NCI-H510A treated with DMSO at 0.1 percent for 48 hours (cell line): ENCODE measurements at places on chromosomes 7 and 10.

DNA sequence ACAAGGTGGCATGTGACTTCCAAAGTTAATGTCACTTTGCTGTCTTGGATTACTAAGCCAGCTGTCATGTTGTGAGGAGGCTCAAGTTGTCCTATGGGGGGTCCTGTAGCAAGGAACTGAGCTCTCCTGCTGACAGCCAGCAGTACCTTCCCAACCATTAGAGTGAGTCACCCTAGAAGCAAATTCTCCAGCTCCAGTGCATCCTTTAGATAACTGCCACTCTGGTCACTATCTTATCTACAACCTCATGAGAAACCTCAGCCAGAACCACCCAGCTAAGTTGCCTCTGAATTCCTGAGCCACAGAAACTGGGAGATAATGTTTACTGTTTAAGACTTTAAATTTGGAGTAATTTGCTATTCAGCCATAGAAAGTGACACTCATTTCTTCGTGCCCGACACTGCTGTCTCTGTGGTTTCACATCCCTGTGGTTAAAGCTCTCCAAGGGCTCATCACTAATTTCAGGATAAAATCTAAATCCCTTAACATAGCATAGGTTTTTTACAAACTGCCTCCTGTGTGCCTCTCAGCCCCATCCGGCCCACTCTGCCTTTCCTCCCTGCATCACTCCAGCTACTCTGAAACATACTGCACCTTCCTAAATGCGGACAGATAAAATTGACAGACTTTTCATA, 83.5 kb downstream of the PRR15 start:
- no peak for DNase-seq

DNA sequence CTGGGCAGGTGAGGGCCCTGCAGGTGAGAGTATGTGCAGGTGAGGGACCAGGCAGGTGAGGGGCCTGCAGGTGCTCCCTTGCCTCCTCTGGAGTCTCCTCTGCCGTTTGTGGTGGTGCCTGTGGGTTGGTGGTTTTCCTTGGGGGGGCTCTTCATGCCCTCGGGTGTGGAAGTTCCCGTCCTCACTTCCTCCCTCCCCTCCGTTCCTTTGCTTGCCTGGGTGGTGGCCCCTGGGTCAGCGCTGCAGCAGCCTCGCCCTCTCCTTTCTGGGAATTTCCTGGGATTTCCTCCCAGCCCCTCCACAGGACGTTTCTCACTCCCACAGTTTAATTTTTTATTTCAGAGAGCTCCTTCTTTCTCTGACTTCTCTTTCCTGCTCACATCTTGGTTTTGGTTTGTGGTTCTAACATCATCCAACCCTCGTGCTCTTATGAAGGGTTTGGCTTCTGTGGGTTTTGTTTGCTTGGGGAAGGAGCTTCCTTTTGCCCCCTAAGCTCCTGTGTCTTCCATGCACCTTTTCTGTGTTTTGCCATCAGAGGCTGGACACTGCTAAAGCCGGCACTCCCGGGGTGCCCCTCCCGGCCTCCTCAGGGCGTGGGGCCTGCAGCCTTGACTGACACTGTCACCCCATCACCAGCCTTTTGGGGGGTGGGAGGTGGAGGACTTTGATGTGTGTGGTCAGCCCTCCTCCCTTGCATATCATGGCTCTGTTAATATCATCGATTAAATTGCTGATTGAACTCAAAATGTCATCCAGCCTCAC, 29.2 kb upstream of the ADGRA1 start:
- DNase-seq = no peak

DNA sequence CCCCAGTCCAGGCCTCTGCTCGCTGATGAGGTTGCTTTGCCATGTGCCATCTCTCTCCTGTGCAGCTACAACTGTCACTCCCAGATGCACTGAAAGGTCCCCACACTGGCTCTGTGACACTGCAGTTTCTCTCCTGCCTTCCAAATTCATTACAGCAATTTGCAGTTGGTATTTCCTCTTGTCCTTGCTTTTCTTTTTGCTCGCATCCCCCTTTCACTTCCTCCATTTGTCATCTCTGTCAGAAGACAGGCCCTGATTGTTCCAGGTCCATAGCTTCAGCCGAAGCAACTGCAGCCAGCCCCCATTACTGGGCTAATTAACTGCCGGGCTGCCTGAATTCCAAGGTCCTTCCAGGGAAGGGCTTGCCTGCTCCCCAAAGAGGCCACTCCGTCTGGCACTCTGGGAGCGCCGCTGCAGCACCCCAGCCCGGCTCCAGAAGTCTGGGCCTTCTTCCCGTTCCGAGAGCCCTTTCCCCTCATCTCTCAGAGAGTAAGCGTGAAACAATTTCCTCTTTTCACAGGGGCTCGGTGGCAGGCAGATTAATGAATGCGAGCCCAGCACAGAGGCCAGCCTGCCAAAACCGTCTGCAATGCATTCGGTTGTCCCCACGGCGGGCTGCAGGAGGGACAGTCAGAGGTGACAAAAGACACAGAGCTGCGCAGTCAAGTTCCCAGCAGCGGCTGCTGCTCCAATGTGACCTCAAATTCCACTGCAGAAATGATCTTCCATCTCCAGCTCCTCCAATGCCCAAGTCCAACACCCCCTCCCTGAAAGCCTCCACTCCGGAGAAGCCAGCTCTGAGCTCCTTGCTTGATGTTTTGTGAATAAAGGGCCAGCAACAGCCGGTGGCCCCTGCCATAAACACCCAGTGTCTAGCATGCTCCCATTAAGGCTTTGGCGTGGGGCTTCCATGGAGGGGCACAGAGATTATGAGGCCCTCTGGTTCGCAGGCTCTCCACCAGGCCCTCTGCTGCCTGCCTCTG, 279.4 kb upstream of the HABP2 start:
- no peak for DNase-seq

GRCh38 chr10:26938578-26938977, 77.8 kb upstream of the ABI1 start:
- no peak for DNase-seq

GRCh38 chr7:18458830-18459229, 36.7 kb upstream of the HDAC9 start:
- DNase-seq = no peak

- no peak for DNase-seq
These were observed 132.4 kb upstream of the FOXK1 start for GRCh38 chr7:4549681-4550080.

- peak; percentile 69 for DNase-seq
These were observed 91.8 kb downstream of the SPAG6 start for GRCh38 chr10:22436893-22437619.

DNA sequence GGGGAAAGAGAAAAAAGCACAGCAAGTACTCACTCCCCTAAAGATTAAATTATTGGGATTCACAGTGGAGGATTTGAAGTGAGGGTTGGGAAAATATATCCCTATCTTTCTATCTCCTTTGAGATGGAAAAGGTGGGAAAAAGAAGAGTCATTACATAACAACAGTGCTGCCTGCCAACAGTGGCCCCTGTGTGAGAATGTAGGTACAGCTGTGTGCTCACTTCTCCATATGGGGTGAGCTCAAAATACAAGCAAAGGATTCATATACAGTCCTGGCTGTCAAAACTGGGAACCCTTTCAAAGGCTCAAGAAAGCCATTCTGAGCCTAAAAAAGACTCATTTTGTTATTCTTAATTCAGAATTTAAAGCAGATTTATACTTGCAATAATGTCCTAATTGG, 458.5 kb downstream of the GPAM start:
- no peak for DNase-seq

- peak; percentile 93 for DNase-seq
These were observed 73.6 kb downstream of the SNX10 start for GRCh38 chr7:26365077-26365900.

- DNase-seq = no peak
These were observed 21.4 kb upstream of the TPST1 start for GRCh38 chr7:66183700-66184099.

DNA sequence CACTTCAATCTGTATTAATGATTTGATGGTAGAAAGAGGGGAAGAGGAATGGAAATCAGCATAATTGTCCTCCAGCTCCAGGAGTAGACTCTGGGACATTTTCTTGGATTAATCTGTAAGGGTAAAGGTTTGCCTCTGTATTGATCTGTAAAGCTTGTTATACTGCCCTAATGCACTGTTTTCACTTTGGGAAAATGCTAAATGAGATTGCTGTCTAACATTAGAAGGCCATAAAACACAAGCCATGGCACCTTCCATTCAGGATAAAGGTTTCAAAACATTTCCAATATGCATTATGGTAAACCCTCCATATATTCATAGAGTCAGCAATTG, 222.8 kb upstream of the PLXNA4 start:
- no peak for DNase-seq

DNA sequence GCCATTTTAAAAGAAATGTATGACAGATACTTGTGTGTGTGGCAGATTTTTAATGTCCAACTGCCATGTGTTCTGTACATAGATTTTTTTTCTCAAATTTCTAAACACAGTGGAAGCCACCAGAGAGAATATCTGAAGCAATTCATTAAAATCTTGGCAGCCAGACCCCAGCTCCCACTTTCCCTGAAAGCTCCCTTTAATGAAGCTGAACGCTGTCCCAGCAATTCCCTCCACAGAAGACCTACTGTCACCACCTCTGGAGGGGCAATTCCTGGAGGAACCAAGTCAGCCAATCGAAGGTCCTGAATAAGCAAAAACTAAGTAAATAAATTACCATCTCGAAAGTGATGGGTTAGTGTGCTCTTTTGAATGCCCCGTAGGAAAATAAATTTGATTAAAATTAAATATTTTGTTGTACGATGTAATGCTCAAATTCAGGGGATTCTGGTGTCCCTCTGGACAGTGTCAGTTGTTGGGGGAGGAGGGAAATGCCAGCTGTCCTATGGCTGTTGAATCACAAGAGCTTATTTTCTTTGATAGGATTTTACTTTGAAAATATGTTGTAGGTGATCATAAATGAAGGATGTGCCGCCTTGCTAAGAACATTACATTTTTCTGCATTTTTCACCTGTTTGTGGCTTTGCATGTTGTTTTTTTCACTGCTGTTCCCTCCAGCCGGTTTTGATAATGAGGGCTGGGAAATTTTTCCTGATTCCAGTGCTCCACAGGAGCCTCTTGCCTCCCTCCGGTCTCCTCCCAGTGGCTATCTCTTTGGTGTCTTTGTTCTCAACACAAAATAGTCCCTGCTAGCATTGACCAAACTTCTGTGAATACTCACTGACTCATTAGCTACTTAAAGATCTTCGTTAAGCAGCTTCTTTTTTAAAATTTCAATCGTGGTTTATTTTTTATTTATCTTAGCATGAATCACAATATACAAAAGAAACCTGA, 9.2 kb upstream of the GSAP start:
- no peak for DNase-seq

DNA sequence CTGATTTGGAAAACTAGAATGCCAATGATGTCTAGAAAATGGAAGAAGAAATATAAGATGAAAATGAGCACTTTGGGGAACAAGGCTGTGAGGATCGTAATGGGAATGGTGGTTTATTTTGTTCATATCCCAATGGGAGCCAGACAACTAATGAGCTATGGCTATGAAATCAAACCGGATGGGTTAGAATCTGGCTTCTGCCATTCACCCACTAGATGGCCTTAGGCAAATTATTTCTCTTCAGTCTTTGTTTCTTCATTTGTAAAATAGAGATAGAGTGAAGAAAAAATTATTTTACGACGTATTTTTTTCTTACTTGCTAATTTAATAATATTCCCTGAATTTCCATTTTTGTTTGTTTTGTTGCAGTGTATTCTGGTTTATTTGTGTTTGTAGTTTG, 572.1 kb upstream of the IGFBP3 start:
- no peak for DNase-seq

- no peak for DNase-seq
These were observed 171.3 kb downstream of the TPST1 start for GRCh38 chr7:66376264-66376945.

DNA sequence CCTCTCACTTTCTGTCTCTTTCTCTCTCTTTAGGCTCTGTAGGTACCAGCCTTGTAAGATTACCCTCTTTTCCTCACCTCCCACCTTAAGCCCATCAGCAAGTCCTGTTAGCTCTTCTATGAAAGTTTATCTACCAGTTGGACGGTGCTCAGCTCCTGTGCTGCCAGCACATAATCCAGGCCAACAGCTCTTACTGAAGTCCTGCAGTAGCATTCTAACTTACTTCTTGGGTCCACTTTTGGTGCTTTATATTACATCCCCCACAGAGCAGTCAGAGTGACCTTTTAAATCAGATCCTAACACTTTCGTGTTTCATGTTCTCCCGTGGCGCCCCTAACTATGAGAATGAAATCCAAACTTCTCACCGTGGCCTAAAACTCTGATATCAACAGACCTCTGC, 38.9 kb upstream of the ITGA8 start:
- no peak for DNase-seq

DNA sequence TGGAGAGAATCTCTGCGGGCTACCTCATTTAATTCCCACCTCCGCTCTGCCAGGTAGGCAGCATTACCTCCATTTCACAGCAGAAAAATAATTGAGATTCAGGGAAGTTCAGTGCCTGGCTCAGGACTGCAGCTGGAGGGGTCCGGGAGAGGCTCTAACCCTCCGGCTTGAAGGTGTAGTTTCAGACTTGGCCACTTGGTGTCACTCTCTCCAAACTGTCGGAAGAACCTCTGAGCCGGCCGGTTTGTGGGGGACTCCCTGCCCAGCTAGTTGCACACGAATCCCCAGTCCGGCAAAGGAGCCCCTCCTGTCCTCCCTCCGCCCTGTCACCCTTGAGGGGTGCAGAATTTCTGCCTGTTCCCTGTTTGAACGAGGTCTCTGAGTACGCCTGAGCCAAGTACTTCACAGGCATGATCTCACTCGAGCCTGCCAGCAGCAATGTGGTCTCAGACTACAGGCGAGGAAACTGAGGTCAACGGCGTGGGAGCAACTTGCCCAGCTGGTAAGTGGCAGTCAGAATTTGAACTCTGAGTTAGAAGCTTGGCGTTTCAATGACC, 144.7 kb upstream of the ZNF716 start:
- no peak for DNase-seq

GRCh38 chr10:93745408-93746065, 12.2 kb upstream of the LGI1 start:
- DNase-seq = peak; percentile 15

GRCh38 chr7:25310896-25311295, 82.6 kb upstream of the NPVF start:
- no peak for DNase-seq

GRCh38 chr7:35596061-35596460, 98.9 kb downstream of the HERPUD2 start:
- no peak for DNase-seq

DNA sequence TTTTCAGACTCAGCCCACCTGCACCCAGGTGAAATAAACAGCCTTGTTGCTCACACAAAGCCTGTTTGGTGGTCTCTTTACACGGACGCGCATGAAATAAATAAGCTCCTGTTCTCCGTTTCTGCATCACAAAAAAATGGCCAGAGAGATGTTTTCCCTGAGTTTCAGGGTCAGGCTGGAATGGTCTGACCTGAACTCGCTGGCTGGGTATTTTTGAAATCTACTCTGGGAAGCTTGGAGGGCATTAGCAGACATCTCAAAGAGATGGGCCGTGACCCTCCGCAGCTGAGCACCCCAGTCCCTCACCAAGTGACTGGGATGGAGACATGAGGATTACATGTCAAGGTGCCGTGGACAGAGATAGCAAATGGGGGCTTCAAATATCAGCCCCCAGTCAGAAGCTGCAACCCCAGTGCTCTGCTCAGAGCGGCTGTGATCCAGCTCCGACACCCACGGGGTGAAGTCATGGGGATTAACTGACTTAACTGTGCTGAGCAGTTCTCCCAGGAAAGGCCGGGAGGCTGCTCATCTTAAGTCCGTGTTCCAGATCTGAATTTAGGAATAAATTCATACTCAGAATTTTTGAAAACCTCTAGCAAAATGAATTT, 22.3 kb downstream of the CALML5 start:
- DNase-seq = no peak

GRCh38 chr10:34163075-34163905, 651.8 kb downstream of the PARD3 start:
- no peak for DNase-seq

GRCh38 chr7:40711706-40712105, 576.9 kb downstream of the SUGCT start:
- no peak for DNase-seq
